ENCODE measurements at places on chromosomes 4 and X.
A peak's percentile ranks its signal among the peaks of the same experiment; 100 is the strongest.

GRCh38 chrX:63394872-63395271, 43.7 kb upstream of the SPIN4 start:
- no peak for DNase-seq

GRCh38 chr4:16663732-16664131, 234.7 kb downstream of the LDB2 start:
- DNase-seq = no peak

- no peak for DNase-seq
Observed at GRCh38 chrX:110399497-110399896, 40.8 kb downstream of the RTL9 start.

DNA sequence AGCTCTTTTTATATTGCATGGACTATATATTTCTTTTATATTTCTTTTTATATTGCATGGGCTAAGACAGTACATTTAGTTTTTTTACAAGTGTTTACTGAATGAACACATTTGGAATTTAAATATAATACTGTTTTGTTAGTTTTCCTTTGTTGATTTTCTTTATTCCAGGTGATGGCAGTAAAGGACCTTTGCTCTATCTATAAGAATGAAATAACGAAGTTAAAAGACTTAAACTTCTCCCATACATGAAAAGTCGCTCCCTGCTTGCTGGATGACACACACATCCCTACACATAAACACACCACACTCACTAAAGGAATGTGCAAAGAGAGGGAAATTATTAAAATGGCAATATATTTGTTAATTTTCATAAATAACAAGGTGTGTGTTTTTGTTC, 102.5 kb upstream of the ANXA10 start:
- no peak for DNase-seq

DNA sequence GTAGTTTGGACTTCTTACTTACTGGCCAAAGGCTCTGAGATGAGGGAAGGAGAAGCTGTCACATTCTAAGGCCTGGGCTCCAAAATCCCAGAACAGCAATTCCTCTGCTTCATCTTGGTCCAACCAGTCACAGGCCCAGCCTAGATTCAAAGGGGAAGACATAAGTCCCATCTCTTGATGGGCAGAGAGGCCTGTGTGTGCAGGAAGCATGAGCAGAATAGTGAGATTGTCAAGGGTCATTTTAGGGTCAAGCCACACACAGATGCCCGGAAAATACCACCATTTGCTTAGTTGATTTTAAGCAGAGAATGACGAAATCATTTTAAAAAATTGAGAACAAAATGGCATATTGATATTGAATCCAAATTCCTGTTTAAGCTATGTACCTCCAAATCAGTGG, 580.9 kb upstream of the ZFP42 start:
- no peak for DNase-seq

DNA sequence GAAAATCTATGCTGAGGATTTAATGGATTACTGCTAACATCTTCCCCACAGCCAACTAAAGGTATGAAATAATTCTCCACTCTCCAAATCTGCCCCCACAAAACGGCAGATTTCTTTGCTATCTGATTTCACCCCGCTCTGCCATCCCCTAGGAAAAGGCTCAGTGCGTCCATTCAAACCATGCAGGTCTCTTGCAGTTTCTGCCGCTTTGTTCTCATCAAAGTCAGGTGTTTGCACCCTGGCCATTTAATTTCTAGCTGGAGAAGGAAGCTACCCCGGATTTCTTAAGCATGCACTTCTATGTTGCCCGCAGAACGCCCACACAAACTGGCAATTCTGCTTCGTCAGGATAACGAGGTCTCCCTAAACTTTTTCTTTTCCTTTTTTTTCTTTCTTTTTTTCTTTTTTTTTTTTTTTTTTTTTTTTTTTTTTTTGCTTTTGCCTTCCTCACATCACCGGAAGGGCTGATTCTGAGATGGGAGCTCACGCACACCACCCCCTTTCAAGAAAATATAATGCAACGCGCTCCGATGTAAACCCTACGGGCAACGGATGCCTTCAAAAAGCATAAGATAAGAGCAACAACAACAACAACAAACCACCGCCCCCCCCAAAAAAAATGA, 3.3 kb downstream of the NLGN4X start:
- DNase-seq = peak; percentile 60

GRCh38 chr4:41427306-41427882, 110.6 kb upstream of the LIMCH1 start:
- DNase-seq = no peak

- no peak for DNase-seq
Observed at GRCh38 chr4:8275548-8275910, 6.0 kb downstream of the HTRA3 start.

- no peak for DNase-seq
Observed at GRCh38 chr4:105293360-105293759, 146.7 kb downstream of the TET2 start.

DNA sequence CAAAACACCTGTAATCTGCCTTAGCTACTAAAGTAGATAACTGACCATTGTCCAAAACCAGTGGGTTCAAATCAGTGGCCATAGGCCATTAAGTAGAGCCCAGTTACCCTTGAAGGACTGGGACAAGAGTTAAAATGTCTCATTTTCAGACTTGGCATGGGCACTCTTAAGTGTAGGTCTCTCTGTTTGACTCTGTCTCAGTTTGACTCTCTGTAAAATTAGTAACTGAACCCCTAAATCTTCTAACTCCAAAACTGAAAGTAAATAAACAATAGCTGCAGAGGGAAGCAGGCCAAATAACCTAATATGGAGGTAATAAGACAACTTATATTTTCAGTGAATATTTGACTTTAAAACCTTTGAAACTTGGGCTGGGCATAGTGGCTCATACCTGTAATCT, 89.1 kb downstream of the SLC16A2 start:
- DNase-seq = no peak

- DNase-seq = no peak
Observed at GRCh38 chr4:8710416-8710815, 117.9 kb downstream of the CPZ start.

Data from NCI-H69 (cell line).